ENCODE measurements at places on chromosomes 11 and 22. TPM values are rescaled to one million over a fixed set of nuclear protein-coding genes. Genes with fewer than 3 reads are reported as not detected.

DRD2 gene
- total RNA-seq = 0.21 TPM

OR4X1 gene
- not detected for total RNA-seq

DNAJC24 gene
- total RNA-seq = 10.7 TPM

TEX54 gene
- not detected for total RNA-seq

NLRP6 gene
- total RNA-seq = not detected

OR8D1 gene
- not detected for total RNA-seq

CDKN1C gene
- 0.76 TPM for total RNA-seq

C11orf42 gene
- not detected for total RNA-seq

LRRC74B gene
- 0.06 TPM for total RNA-seq

USP2 gene
- 0.34 TPM for total RNA-seq

HTR3A gene
- total RNA-seq = not detected

TRPM5 gene
- not detected for total RNA-seq

YPEL4 gene
- total RNA-seq = 0.51 TPM

BEST1 gene
- 4.6 TPM for total RNA-seq

CD6 gene
- 0.47 TPM for total RNA-seq

TRIM29 gene
- 5.0 TPM for total RNA-seq

SHISAL1 gene
- 9.2 TPM for total RNA-seq

PAX6 gene
- total RNA-seq = 1.6 TPM

CASP5 gene
- total RNA-seq = not detected

SORL1 gene
- 1.9 TPM for total RNA-seq

DLAT gene
- total RNA-seq = 26.7 TPM

SCN3B gene
- total RNA-seq = 0.15 TPM

CBLIF gene
- total RNA-seq = not detected

SCO2 gene
- 6.5 TPM for total RNA-seq

NXPE2 gene
- not detected for total RNA-seq

TRIM66 gene
- total RNA-seq = 2.8 TPM

CDC45 gene
- 23.5 TPM for total RNA-seq

DEFB131B gene
- total RNA-seq = not detected

RIMBP3C gene
- 0.23 TPM for total RNA-seq

PRRG4 gene
- total RNA-seq = 0.47 TPM
